Activated T-cell treated with anti-CD3 and anti-CD28 coated beads, Interleukin-2, amount 50 U/mL, for 72 hours (primary cell): ENCODE measurements at places on chromosomes 3 and 15.

GRCh38 chr3:9021271-9022009, 58.2 kb upstream of the RAD18 start:
- no peak for DNase-seq

GRCh38 chr15:69444686-69445085, 7.9 kb upstream of the RPLP1 start:
- DNase-seq: no peak

DNA sequence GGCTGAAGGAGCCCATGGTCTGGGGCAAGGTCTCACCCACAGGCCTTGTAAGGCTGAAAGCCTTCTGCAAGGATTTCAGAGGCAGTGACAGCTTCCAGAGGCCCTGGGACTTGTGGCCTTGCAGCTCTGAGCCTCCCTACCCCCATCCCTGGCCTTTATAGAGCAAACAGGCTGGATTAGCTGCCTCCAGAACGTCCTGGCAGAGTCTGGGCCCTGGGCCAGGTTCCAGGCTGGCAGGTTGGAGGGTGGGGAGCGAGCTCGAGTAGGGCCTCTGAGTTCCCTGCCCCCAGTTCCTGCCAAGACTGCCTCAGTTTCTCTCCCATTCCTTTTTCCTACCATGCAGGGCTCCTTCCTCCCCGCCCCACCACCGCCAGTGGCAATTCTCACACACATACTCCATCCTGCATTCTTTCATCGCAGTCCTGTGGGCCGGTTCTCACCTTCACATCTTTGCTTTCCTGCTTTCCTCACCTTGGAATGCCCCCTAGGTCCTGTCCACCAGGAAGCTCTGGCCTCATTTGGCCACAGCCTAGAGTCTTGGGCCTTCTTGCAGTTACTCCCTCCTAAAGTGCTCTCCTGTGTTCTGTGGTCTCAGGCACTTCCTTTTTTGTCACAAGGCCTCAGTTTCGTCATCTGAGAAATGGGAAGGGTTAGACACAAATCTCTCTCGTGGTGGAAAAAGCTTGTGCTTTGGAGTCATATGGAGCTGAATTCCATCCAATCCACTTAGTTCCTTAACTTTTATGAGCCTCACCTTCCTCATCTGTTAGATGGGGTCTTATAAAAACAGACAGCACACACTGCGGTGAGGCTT, 2.7 kb downstream of the LMAN1L start:
- DNase-seq: no peak

DNA sequence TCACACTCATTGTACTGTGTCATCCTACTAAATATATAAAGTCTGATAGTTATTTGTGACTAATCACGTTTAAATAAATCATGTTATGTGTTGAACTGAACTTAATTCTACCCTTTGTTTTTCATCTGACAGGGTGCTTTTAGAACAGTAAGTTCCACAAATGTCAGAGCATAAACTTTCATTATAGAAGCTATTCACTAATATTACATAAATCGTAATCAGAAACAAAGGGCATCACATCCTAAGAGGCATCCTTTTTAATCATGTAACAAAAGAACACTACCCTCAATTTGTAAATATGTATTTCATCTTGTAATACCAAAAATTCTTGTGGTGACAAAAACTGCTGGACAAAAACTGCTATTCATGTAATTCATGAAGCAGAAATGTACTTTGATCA, 50.8 kb downstream of the KCNH8 start:
- no peak for DNase-seq

- DNase-seq: no peak
These were observed 9.6 kb downstream of the PYDC2 start for GRCh38 chr3:191470545-191470944.

DNA sequence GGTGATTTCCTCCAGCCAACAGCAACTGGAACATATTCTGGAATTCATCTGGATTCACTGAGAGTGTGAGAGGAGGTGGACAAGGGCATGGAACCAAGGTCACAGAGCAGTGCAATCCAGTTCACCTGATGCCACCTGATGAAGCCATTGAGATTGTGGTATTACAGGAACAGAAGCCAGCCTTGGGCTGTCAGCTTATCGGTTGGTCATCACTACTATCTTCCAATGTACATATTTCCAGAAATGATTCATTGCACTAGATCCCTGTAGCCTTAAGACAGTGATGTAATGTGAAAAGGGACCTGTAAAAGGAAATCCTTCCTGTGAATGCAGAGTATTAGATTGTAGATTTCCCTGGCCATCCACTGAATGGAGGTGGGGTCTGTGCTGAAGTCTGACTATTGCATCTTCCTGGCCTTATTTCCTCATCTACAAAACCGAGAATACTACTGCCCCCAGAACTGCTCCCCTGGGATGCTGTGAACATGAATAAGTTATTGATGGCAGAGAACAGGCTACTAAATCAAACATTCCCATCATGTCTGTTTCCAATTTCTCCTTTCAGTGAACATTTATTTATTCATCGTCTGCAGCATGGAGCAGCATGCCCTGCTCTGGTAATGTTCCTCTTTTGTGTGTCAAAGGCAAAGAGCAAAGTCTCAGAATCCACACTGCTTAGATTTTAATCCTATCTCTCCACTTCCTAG, 47.4 kb upstream of the TPM1 start:
- no peak for DNase-seq

DNA sequence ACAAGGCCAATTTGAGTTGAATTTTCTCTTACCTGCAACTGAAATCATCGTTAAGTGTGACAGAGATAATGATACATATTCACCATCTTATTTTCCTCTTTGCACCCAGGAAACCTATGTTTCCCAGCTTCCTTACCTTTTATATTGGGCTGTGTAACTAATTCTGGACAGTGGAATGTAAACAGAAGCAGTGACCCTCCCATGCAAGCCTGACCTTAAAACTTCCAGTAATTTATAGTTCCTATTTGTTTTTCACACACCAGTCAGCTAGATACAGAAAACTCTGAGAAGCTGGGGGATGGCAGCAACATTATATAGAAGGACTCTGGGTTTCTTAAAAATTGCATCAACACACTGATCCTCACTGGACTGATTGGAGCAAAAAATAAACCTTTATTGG, 4.5 kb upstream of the ZNF280D start:
- no peak for DNase-seq

DNA sequence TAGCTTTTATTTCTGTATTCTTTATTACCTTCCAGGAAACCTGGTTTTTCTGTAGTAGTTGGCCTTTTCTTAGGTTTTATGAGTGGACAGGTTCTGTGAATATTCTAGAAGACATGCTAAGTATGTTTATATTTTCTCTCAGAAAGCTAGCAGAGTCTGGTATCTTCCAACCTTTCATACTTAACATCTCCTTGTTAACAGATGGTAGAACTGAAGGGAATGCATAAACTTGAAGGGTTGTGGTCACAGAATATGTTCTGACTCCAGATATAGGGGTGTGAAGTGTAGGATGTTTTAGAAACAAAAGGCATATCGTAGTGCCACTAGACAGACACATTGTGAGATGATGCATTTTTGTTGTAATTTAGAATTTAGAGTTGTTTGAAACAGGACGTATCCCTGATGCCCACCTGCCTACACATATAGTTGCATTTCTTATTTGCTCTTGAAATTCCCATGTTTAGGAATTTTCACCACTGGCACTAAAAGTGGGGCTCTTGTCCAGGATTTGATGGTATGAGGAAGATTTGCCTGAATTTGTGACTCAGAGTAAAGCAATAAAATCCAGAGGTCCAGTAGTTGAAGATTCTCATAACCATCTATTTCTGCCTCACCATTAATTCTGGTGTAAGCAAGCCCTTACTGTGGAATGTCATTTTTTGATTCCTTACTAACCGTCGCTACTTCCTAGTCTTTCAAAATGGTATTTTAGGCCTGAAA, 274.5 kb downstream of the FEZF2 start:
- DNase-seq: no peak

- peak; percentile 15 for DNase-seq
These were observed at the start of gene ACTC1 for GRCh38 chr15:34795267-34796081. TSS of gene ACTC1 (minus strand) at chr15:34795549. CDS start at chr15:34794808, 741 bp downstream.

- DNase-seq: peak; percentile 30
These were observed 281.6 kb upstream of the STT3B start for GRCh38 chr3:31251083-31251482.

DNA sequence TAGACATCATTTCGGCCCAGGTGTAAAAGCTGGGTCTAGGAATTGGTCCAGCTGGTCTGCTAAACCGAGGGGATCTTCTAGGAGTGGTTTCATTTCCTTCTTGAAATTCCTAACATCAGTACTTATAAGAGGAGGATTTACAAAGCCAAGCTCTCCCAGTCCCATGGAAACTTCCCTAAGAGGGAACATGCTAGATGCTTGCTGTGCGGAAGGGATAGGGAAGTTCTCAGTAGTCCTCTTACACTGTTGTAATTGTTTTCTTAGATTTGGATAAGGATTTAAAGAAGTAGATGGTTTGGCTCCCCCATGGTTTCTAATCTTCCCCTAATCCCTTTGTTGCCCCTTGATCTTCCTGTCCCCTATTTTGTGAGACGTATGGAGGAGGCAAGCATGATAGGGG, 89.7 kb upstream of the XCR1 start:
- DNase-seq: no peak

- DNase-seq: no peak
These were observed 3.4 kb downstream of the GXYLT2 start for GRCh38 chr3:72891053-72891855.

GRCh38 chr3:123733805-123734526, 149.1 kb upstream of the HACD2 start:
- DNase-seq: no peak

DNA sequence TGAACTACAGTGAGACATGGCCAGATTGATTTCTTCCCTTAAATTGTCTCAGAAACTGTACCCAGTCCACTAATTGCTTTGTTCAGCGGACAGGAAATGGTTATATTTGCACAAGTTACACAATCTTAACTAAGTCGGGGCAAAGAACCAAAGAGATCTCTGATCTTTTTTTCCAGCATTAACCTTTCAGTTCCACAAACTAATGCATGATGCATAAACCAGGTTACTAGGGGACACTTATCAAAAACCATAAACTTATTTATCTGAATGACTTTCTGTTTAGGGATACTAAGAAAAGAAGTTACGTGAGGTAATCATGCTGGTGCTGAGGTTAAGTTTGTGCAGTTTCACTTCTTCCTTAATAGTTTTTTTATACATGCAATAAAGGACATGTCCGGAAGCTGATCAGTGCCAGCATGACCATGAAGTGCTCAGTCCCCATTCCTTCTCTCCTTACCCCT, 22.4 kb downstream of the FNDC3B start:
- no peak for DNase-seq

- DNase-seq: peak; percentile 61
These were observed 3.6 kb downstream of the GALNT15 start for GRCh38 chr3:16177962-16178627.

- peak; percentile 29 for DNase-seq
These were observed 127.0 kb downstream of the TPRG1 start for GRCh38 chr3:189298469-189299375.

DNA sequence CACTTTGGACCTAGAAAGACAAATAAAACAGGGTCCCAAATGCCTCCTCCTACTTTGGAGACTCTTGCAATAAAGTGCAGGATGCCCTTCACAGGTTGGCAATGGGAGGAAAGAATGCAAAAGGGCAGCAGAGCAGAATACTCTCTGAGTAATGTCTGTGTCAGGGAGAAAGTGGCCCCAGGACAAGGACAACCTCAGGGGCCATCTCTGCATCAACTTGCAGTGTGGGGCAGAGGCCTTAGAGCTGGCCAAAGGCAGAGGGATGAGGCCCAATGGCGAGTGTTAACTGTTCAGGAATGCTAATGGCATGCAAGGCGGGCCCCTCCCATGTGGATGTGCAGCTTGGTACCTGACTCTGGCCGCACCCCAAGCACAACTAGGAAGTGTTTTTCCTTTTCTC, 8.4 kb downstream of the UPK1B start:
- DNase-seq: no peak

- no peak for DNase-seq
These were observed 178.6 kb downstream of the KCNAB1 start for GRCh38 chr3:156298938-156299337.

DNA sequence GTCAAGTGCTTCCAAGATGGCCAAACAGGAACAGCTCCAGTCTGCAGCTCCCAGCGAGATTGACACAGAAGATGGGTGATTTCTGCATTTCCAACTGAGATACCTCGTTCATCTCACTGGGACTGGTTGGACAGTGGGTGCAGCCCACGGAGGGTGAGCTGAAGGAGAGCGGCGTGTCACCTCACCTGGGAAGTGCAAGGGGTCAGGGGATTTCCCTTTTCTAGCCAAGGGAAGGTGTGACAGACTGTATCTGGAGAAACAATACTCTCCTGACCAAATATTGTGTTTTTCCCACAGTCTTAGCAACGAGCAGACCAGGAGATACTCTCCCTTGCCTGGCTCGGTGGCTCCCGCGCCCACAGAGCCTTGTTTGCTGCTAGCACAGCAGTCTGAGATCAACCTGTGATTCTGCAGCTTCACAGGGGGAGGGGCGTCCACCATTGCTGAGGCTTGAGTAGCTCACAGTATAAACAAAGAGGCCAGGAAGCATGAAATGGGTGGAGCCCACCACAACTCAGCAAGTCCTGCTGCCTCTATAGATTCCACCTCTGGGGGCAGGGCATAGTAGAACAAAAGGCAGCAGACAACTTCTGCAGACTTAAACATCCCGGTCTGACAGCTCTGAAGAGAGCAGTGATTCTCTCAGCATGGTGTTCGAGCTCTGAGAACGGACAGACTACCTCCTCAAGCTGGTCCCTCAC, 293.5 kb upstream of the SUCLG2 start:
- peak; percentile 35 for DNase-seq

DNA sequence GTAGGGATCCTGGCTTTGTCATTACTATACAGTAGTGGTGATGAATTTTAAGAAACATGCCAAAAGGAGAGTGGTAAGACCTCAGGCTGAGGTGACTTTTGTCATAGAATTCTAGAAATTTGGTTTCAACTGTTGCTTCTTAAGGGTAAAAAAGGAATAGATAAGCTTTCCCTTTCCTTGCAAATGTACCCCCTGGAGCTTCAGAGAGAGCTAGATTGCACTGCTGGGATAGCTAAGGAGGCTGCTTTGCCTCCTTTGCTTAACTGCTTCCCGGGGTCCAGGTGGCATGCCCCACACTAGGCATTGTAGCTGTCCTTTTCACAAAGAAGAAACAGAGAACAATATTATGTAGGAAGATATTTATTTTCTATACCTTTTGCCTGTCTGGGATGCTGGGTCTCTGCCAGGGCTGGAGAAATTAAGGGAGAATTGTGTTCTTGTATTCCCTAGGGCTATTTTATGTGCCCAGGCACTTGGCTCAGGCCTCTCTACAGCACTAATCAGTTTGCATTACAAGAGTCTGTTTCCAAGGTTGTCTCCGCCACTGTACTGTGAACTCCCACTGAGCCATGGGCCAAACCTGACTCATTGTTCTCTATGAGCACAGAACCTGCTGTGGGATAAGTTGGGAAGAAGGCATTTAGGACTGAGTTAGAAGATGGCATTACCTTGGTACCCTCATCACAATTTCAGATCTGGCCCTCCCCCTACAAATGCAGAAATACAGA, 460.0 kb downstream of the PDCD6IP start:
- DNase-seq: no peak

- peak; percentile 42 for DNase-seq
These were observed 256.5 kb downstream of the AGBL1 start for GRCh38 chr15:86336051-86336788.
